ENCODE measurements at places on chromosomes 1 and 21. TPM values are rescaled to one million over a fixed set of nuclear protein-coding genes. Genes with fewer than 3 reads are reported as not detected.

- H3K4me1 ChIP-seq: peaks cover 20% of the 10 kb centered on the region
- H3K36me3 ChIP-seq: no peaks in the 10 kb centered on the region
- peaks cover 45% of the 10 kb centered on the region for H3K27me3 ChIP-seq
- no peak for DNase-seq
Observed at GRCh38 chr1:2526824-2527555, 594 bp upstream of the PANK4 start.

DNA sequence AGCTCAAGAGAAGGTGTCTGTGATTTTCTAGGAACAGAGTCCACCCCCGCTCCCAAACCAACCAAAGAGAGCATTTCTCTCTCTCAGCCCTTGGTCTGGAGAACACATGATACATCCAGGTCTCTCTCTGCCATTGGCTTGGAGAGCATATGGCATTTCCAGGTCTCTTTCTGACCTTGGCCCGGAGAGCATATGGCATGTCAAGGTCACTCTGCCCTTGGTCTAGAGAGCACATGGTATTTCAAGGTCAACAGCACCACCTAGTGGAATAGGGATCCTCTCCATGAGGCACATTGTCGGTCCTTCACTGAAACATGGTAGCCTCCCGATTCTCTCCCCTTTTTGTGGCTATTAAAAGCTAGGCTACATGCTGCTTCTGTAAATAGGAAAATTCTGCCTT, 437.7 kb upstream of the OLFM3 start:
- no peaks in the 10 kb centered on the region for H3K36me3 ChIP-seq
- no peak for DNase-seq
- H3K27ac ChIP-seq: no peak overlapping the region
- H3K4me1 ChIP-seq: peaks cover 4% of the 10 kb centered on the region

The NGF gene
- 4.2 TPM for total RNA-seq

DNA sequence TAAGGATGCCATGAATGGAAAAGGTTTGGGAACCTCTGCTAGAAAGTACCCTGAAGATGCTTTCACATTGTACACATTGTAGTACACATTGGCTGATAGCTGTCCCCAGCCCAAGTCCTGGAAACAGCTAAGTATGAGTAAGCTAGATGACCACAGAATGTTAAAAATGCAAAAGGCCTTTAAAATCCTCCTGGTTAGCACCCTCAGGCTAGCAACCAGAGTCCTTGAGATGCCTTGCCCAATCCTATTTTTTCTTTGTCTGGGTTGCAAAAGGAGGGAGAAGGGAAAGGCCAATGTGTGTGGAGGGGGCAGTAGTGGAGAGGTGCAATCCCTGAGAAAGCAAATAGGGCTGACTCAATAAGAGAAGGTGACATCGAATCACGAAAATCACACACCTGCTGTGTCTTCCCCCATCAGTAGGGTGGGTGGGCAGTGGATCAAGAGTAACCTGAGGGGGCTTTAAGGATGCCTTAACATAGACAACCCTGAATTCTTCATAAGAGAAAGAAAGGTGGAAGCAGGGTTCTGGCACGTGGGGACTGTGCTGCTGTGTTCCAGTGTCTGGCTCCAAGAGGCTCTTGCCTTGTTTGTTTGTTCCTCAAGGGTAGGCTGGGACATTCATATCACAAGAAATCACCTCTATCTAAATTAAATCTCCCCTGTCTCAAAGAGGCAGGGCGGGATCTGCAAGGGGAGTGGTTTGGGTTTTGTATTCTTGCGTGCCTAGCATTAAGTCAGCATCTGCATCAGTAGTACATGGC, 266.2 kb upstream of the PLXNA2 start:
- H3K4me3 ChIP-seq: no peak overlapping the region
- no peaks in the 10 kb centered on the region for H3K36me3 ChIP-seq
- no peak for DNase-seq
- H3K4me1 ChIP-seq: peaks cover 16% of the 10 kb centered on the region
- H3K27me3 ChIP-seq: peaks cover 41% of the 10 kb centered on the region

GRCh38 chr1:32303997-32304622, 12.2 kb downstream of the HDAC1 start:
- H3K27me3 ChIP-seq: no peaks in the 10 kb centered on the region
- H3K36me3 ChIP-seq: peaks cover 38% of the 10 kb centered on the region
- no peak overlapping the region for H3K27ac ChIP-seq
- no peaks in the 10 kb centered on the region for H3K4me1 ChIP-seq
- DNase-seq: no peak

- H3K36me3 ChIP-seq: no peaks in the 10 kb centered on the region
- no peak for DNase-seq
- no peaks in the 10 kb centered on the region for H3K27me3 ChIP-seq
- no peak overlapping the region for H3K27ac ChIP-seq
Observed at GRCh38 chr1:89890085-89890752, 69.4 kb downstream of the LRRC8D start.

DNA sequence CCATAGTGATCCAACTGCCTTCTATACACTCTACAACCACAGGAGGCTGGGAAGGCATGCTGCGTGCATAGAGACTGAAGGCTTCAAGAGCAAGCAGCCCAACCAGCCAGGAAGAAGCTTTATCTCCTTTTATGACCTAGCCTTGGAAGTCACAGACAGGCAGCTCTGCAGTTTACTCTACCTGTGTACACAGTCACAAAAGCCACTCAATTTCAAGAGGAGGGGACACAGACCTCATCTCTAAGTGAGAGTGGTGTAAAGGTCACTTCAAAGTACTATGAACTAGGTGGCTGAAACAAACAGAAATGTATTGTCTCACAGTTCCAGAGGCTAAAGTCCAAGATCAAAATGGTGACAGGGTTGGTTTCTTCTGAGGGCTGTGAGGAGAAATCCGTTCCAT, 69.6 kb upstream of the GJB5 start:
- peaks cover 11% of the 10 kb centered on the region for H3K4me1 ChIP-seq
- H3K4me3 ChIP-seq: no peak overlapping the region
- no peaks in the 10 kb centered on the region for H3K36me3 ChIP-seq
- peaks cover 36% of the 10 kb centered on the region for H3K27me3 ChIP-seq

The SH2D2A gene
- 0.58 TPM for total RNA-seq

DNA sequence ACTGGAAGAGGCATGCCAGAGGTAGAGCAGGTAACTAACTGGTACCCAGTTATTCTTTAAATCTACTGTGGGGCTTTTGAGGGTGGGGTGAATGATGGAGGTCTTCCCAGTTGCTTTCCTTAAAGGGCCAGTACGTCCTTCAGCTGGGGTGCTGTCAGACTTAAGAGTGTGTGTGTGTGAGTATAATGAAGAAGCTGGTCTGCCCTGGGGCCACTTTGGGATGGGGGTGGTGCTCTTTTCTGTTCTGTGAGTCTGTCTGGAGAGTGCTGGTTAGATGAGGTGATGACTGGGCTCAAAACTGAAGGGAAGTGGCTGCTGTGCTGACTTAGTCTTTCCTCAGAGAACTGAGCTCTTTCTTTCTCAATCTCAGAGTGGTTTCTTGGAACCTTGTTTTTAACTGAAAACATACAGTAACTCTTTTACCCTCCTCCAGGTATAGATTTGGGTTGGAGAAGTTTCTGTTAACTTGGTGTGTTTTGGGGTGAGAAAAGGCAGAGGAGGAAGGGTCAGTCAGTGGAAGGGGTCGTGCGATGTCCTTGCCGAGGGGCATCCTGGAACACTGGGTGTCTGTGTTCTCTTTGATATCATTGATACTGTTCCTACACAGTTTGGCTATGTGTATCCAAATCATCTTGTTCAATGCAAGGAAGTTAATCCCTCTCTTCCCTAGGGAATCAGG, 746 bp downstream of the MACF1 start:
- H3K4me1 ChIP-seq: peaks cover 21% of the 10 kb centered on the region
- peaks cover 4% of the 10 kb centered on the region for H3K36me3 ChIP-seq
- peak overlapping the region; percentile 98 for H3K27ac ChIP-seq
- no peak for DNase-seq
- peak overlapping the region; percentile 65 for H3K4me3 ChIP-seq
- no peaks in the 10 kb centered on the region for H3K27me3 ChIP-seq

DNA sequence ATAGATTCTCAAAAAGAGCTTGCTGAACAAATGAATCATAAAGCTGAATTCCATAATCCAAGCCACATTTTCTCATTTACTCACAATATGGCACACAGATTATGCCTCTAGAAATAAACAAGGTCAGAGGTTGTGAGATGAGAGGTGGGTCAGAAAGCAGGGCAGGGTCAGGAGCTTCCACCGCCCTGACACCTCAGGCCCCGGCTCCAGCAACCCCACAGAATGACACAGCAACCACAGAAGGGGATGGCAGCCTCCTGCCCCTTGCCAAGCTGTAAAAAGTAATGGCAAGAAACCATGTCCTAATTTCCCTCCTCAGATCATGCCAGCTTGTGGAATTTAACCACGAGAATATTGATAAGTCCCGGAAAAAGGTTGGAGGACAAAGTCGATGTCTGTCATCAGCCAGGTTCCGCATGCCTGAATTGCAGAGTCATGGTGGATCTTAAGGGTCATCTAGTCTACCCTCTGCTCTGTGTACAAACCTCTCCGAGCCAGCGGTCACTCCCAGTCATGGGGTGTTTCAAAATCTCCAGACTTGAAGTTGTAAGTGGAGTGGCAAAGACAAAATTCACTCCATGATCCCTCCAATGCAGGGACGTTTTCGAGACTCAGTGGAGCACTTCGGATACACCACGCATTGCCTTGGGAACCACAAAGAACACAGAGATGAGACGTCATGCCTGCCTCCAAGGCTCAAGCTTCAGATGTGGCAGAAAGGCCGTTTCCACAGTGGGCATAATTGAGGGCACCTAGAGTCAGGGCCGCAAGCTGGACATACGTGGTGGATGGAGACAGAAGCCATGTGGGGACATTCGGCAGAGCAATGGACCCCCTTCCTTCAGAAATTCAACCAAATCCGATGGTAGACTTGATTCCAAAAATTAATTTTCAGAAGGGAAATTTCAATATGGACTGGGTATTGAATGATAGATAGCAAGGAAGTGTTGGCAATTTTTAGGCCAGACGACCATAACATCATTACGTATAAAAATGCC, 254.0 kb downstream of the TOMM20 start:
- H3K36me3 ChIP-seq: no peaks in the 10 kb centered on the region
- no peak overlapping the region for H3K27ac ChIP-seq
- no peaks in the 10 kb centered on the region for H3K27me3 ChIP-seq

DNA sequence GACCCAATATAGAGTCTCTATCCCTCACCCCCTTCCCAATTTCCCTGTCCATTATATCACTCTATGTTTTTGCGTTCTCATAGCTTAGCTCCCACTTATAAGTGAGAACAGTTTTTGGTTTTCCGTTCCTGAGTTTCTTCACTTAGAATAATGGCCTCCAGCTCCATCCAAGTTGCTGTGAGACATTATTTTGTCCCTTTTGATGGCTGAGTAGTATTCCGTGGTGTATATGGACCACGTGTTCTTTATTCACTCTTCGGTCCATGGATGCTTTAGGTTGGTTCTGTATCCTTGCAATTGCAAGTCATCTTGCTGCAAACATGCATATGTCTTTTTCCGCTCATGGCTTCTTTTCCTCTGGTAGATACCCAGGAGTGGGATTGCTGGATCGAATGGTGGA, 54.3 kb downstream of the AGPAT3 start:
- no peak overlapping the region for H3K4me3 ChIP-seq
- H3K36me3 ChIP-seq: peaks cover 7% of the 10 kb centered on the region
- DNase-seq: no peak
- no peaks in the 10 kb centered on the region for H3K27me3 ChIP-seq

The SH2D1B gene
- total RNA-seq: not detected

GRCh38 chr1:205441318-205441633, 14.6 kb downstream of the BLACAT1 start:
- peaks cover 2% of the 10 kb centered on the region for H3K27me3 ChIP-seq
- peak overlapping the region; percentile 40 for H3K27ac ChIP-seq
- H3K4me3 ChIP-seq: no peak overlapping the region
- H3K4me1 ChIP-seq: peaks cover 65% of the 10 kb centered on the region
- DNase-seq: no peak

DNA sequence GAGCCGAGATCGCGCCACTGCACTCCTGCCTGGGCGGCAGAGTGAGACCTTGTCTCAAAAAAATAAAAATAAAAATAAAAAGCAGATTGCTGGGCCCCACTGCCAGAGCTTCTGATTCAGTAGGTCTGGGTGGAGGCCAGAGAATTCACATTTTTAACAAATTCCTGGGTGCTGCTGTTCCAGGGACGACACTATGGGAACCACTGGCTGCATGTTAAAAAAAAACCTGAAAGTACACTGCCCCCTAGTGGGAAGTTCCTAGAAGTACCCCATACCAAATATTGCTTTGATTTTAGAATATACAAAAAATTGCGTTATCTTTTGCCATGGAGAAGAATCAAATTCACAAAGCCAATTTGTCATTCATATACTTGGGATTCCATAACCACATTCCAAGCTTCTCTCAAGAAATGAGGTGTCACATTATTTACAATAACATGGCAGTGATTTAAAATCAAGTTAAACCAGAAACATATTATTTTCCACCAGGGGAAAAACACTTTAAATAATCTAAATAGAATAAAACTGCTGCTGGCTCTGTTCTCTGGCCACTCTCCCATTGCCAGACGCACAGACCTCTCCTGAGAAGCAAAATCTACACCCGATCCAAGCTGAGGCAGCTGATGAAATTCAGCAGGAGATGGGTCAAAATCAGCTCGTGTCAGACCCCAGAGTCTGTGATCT, 27.4 kb downstream of the SYF2 start:
- H3K27me3 ChIP-seq: peaks cover under 1% of the 10 kb centered on the region
- peaks cover 2% of the 10 kb centered on the region for H3K4me1 ChIP-seq
- no peaks in the 10 kb centered on the region for H3K36me3 ChIP-seq
- no peak overlapping the region for H3K27ac ChIP-seq

GRCh38 chr1:199356561-199356960, 670.9 kb upstream of the NR5A2 start:
- no peak overlapping the region for H3K4me3 ChIP-seq
- no peaks in the 10 kb centered on the region for H3K27me3 ChIP-seq
- no peak for DNase-seq
- peak overlapping the region; percentile 36 for H3K27ac ChIP-seq

The ITLN2 gene
- total RNA-seq: 0.41 TPM

The OR4F16 gene
- total RNA-seq: not detected

DNA sequence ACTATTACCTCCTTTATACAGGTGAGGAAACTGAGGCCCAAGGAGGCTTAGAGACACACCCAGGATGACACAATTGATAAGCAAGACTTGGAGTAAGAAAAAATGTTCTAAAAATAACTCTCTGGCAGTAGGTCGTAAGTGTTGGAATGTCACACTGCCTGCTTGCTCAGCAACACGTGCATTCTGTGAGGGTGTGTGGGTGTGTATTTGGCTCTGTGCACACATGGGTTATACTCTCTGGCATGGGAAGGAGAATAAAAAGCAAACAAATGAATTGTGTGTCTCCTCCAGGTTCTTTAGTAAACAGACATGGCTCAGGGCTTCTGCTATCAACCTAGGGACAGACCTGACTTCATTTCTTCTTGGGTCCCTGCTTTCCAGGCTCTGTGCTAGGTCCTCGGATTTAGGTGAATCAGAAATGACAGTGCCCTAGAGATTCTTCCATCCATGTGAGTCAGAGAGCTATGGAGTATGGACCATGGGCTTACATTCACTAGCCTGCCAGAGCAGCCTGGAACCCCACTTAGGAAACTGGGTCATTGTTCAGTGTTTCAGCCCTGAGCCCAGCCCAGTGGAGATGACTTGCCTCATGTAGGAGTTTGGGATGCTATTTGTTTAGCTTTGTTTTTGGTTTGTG, 72.4 kb downstream of the ELAVL4 start:
- no peak overlapping the region for H3K27ac ChIP-seq
- H3K27me3 ChIP-seq: peaks cover 11% of the 10 kb centered on the region
- no peak overlapping the region for H3K4me3 ChIP-seq

The SELENBP1 gene
- 51.1 TPM for total RNA-seq
